ENCODE measurements at places on chromosomes 3 and 15. TPM values are rescaled to one million over a fixed set of nuclear protein-coding genes. Genes with fewer than 3 reads are reported as not detected.

DNA sequence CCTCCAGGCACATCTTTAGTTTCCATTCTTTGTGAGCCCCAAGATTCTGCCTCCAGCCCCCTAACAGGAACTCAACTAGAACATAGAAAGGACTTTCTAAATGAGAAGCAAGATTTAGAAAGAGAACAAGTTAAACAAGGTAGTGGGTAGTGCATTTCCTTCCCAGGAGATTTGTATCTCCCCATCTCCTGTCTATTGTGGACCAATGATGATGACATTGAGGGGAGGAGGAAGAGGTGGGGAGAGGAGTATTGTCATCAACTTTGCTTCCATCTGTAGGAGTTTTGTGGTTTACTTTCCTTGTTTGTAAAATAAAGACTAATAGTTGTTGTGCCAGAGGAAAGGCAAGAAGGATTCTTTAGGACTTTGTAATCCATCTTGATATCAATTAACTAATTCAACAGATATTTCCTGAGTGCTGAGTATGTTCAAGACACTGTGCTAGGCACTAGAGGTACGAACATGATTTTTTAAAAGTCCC, 235.3 kb upstream of the ROPN1 start:
- no peak for DNase-seq

GRCh38 chr3:71400986-71401451, 182.5 kb downstream of the FOXP1 start:
- no peak for DNase-seq

- no peak for DNase-seq
Measured at GRCh38 chr3:294096-294495, 97.5 kb downstream of the CHL1 start.

GRCh38 chr15:88986949-88987590, 73.9 kb upstream of the MFGE8 start:
- DNase-seq, result no peak

GRCh38 chr3:42696356-42697288, 6.0 kb downstream of the HHATL start:
- no peak for DNase-seq

The GOLGA8H gene
- not detected for total RNA-seq

The ARL14 gene
- 28.9 TPM for total RNA-seq

DNA sequence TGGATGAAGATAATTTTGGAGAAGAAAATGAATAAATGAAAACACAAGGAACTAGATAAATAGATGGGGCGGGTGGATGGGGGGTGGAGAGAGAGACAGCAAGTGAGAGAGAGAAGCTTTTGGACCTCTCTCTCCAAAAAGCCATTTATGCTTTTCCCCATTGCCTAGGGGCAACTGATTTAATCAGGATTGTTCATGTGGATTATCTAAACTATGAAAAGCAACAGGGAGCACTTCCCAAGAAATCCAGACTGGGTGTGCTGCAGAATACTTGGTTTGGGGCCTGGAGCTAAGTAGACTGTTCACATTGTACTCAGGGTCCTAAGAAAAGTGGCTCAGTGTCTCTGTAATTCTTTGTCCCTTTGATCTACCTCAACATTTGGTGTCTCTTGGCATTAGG, 367.0 kb downstream of the TIGIT start:
- DNase-seq, result no peak

GRCh38 chr3:147680837-147681483, 271.8 kb downstream of the ZIC1 start:
- no peak for DNase-seq

- no peak for DNase-seq
Measured at GRCh38 chr3:98513091-98513511, 9.6 kb downstream of the CLDND1 start.

The ARL6IP5 gene
- 51.0 TPM for total RNA-seq

DNA sequence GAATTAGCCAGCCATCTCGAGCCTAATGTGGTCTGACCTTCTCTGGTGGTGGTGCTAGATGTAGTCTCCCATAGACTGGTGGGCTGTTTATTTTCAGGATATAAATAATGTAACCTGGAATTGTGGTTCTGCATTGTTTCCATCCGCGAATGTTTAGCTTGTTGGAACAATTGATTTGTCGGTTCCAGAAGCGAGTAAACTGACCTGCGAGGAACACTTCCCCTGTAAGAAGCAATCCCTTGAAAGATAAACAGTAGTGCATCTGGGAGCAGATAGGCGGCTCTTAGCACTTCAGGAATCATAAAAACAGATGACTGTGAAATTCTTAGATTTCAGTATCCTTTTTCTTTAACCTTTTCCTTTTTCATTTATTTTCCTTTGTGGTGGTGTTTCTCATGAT, 157.8 kb downstream of the GHSR start:
- DNase-seq, result no peak

DNA sequence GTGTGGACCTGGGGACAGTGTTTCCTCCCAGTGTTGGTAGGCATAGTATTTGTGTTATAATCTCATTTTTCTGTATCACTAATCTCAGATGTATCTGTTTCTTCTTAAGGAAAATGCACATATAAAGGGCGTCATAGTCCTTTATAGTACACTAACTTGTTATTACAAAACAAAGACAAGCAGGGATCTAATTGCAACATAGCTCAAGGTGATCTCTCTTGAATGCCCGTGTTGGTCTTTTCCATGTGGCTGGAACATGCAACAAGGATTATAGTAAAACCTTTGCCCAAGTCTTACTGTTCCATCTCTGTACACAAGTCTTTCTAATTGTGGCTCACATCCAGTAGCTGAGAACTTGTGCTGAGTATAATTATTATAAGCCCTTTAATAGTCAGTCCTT, 3.5 kb upstream of the GPR87 start:
- no peak for DNase-seq

The NOX5 gene
- 0.13 TPM for total RNA-seq

- DNase-seq, result no peak
Measured at GRCh38 chr3:171711461-171712170, 98.7 kb downstream of the PLD1 start.

DNA sequence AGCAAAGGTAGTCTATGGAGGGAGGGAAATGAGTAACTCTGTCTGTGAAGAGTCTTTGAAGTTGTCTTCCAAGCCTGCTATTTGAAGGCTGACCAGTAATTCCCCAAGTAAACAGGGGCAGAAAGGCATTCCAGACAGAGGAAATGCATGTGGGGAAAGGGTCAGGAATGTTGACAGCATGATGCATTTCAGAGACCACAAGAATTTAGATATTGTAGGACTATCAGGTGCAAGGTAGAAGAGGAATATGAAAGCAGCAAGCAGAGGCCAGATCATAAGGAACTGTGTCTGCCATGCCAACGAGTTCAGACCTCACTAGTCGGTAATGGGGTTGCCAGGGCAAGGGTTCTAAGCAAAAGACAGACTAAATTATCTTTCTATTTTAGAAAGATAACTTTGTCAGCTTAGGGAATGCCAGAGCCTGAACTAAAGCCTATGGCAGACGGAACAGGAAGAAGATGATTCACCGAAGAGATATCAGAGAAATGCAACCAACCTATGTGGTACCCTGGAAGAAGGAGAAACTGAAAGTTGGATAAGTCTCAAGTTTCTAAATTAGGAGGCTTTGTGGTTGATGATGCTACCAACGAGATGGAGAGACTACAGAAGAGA, 327.0 kb upstream of the RORA start:
- no peak for DNase-seq

The APBA2 gene
- 7.2 TPM for total RNA-seq

GRCh38 chr3:18557216-18557615, 132.1 kb upstream of the SATB1 start:
- DNase-seq, result no peak

All from Peyer's patch (tissue), 4 donors.